ENCODE measurements at places on chromosomes 16 and 17. TPM values are rescaled to one million over a fixed set of nuclear protein-coding genes. Genes with fewer than 3 reads are reported as not detected.

DNA sequence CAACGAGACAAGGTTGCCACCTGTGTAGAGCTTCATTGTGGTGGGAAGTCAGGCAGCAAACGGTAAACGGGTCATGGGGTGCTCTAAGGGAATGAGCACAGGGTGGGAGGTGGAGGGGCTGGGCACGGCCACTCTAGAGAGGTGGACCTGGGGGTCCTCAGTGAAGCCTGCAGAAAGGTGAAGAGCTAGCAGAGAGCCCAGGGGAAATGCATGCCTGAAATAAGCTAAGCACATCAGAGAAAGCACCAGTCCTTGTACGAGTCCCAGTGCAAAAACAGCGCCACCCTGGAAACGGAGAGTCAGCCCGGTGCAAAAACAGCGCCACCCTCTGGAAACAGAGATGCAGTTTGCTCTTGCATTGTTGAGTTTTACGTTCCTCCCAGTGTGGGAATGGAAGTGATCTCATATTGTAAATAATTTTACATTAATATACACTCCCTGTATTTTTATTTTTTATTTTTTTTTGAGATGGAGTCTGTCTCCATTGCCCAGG lies 65.0 kb downstream of the TBC1D16 start:
- no peak for DNase-seq

- no peak for DNase-seq
These were observed 686.7 kb upstream of the RBFOX1 start for GRCh38 chr16:6645768-6646568.

GRCh38 chr17:42632949-42633444 lies 23.5 kb downstream of the TUBG1 start:
- peak; percentile 60 for DNase-seq

DNA sequence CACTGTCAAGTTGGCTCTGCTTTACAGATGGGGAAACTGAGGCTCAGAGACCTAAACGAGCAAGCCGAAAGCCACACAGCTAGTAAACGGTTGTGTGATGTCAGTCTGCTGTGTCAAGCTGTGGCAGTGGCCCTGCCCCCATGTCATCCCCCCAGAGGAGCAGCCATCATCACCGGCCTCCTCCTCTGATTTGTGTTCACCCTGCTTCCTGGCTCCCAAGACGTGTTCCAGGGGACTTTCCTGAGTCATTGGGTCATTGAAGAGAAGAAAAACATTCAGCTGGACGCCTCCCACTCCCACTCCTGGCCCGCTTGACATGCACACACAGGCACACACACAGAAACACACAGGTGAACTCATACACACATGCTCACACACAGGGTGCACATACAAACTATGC lies 54.0 kb upstream of the CIBAR2 start:
- DNase-seq = no peak

GRCh38 chr16:50154420-50154950 lies 1.4 kb downstream of the TENT4B start:
- peak; percentile 44 for DNase-seq

- no peak for DNase-seq
These were observed 59.6 kb downstream of the ABAT start for GRCh38 chr16:8733849-8734540.

GRCh38 chr17:60141111-60142018 lies 8.4 kb upstream of the CA4 start:
- DNase-seq = no peak

GRCh38 chr17:47789611-47790561 lies 31.7 kb downstream of the OSBPL7 start:
- peak; percentile 62 for DNase-seq

- DNase-seq = no peak
These were observed at the start of gene ASGR1 for GRCh38 chr17:7179317-7180254. ASGR1 (minus strand) TSS chr17:7179370; CDS start chr17:7178563, 807 bp downstream.

- DNase-seq = no peak
These were observed 421.1 kb upstream of the C16orf82 start for GRCh38 chr16:26645614-26646013.

GRCh38 chr16:20049831-20050230 lies 23.9 kb downstream of the GPR139 start:
- no peak for DNase-seq

DNA sequence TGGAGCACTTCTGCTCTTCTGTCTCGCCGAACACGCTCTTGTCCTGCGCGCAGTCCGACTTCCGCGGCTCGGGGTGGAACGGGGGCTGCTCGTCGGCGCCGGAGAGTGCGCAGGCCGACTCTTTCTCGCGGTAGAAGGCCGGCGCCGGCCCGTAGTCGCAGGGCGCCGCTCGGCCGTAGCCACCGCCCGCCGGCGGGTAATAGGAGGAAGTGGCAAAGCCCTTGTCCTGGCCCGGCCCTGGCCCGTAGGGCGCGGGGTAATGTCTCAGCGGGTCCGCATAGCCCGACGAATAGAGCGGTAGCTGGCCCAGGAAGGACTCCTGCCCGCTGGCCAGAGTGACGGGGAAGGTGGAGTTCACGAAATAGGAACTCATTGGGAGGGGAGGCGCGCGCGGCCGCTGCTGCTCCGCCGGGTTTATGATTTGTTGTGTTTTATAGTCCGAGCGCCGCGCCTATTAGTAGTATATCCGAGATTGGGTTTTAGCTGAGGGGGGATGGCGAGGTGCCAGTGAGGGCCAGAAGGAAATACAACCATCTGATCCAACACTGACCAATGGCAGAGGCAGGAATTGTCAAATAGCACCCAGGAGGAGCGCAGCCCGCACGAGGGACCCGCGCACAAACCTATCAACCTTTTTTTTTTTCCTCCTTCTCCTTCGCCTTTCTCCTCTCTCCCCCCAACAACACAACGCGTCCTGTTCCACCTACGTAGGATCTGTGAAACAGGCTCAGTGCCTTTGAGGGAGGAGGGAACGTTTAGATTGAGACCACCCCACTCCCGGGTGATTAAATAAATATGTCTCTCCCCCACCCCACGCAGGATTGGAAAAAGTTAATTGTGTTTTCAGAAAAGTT lies 4.4 kb upstream of the HOXB5 start:
- peak; percentile 90 for DNase-seq

DNA sequence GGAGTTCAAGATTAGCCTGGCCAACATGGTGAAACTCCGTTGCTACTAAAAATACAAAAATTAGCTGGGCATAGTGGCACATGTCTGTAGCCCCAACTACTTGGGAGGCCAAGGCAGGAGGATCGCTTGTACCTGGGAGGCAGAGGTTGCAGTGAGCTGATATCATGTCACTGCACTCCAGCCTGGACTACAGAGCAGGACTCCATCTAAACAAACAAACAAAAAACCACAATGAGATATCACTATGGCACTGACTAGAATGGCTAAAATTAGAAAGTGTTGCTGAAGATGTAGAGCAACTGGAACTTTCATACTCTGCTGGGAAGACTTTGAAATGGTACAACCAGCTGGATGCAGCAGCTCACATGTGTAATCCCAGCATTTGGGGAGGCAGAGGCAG lies 6.5 kb upstream of the TNK1 start:
- DNase-seq = no peak

DNA sequence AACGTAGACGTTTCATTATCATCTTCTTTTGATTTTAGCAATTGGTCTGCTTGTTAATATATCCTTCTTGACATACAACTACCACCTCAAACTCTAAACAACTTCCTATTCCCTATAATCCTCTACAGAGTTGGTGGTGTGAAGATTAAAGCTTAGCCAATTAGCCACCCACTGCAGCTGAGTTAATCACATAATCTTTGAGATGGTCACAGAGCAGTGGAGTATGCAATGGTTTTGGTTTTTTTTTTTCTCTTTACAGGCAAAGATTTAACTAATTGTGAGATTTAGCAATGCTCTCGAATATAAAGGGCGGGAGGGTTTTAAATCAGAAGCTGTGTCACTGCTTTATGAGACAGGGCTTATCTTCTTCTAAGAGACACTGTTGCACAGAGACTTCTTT lies 37.0 kb downstream of the STX8 start:
- no peak for DNase-seq

- DNase-seq = no peak
These were observed 1972.6 kb downstream of the TP53TG3F start for GRCh38 chr16:35431829-35432663.

DNA sequence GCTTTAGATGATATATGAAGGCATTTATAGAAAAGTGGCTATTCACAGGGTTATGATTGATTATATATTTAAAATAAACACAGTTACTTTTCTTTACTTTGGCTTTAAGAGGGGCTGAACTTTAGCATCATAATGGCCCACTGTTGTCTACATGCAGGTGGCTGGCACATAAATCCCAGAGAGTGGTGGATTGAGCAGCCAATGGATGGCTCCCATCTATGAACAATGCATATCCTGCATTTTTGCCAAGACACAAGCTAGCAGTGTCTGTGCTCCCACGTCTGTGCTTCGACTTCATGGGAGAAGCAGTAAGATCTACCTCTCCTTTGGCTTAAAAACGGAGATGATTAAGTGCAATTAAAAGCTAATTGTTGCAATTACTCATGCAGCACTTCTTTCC lies 373.2 kb upstream of the CDH11 start:
- no peak for DNase-seq

Gene CALB2
- 0.89 TPM for total RNA-seq

Gene VAT1L
- 0.65 TPM for total RNA-seq

Gene HP
- total RNA-seq = 3.9 TPM

Gene PDILT
- total RNA-seq = not detected

Gene SSTR5
- 0.47 TPM for total RNA-seq

Gene PYDC1
- total RNA-seq = not detected

Gene SLFN11
- total RNA-seq = 24.4 TPM

Gene TLCD3A
- 38.3 TPM for total RNA-seq
